Panc1 (cell line): ENCODE measurements at places on chromosomes 6 and 20. TPM values are rescaled to one million over a fixed set of nuclear protein-coding genes. Genes with fewer than 3 reads are reported as not detected.

Gene VARS2
- 42.7 TPM for total RNA-seq

Gene WFDC5
- total RNA-seq: not detected

Gene SLC25A27
- total RNA-seq: 0.77 TPM

Gene RAD21L1
- total RNA-seq: 1.0 TPM

GRCh38 chr6:11609324-11610071 is 71.9 kb downstream of the TMEM170B start:
- 0 out of 2 replicates have a peak, but pooled peaks cover 6% of the 10 kb centered on the region for H3K4me1 ChIP-seq
- H3K36me3 ChIP-seq: no peaks in the 10 kb centered on the region
- H3K27ac ChIP-seq: no peak overlapping the region
- H3K4me3 ChIP-seq: no peak overlapping the region

- H3K36me3 ChIP-seq: no peaks in the 10 kb centered on the region
- H3K27ac ChIP-seq: no peak overlapping the region
- no peak overlapping the region for H3K4me3 ChIP-seq
Measured at GRCh38 chr6:166351715-166352285, 9.5 kb upstream of the SFT2D1 start.

- peaks cover 2% of the 10 kb centered on the region for H3K27me3 ChIP-seq
- H3K4me1 ChIP-seq: no peaks in the 10 kb centered on the region
- H3K36me3 ChIP-seq: no peaks in the 10 kb centered on the region
Measured at GRCh38 chr20:45153752-45154151, 20.9 kb upstream of the PI3 start.

GRCh38 chr20:18288749-18289267 is 481 bp downstream of the ZNF133 start:
- H3K4me3 ChIP-seq: peak overlapping the region; percentile 95
- peak overlapping the region; percentile 90 for H3K27ac ChIP-seq
- H3K4me1 ChIP-seq: peaks cover 2% of the 10 kb centered on the region; the same call in 1 of the 2 replicates
- no peaks in the 10 kb centered on the region for H3K36me3 ChIP-seq

GRCh38 chr6:78967191-78967590 is 99.8 kb downstream of the IRAK1BP1 start:
- H3K36me3 ChIP-seq: peaks cover 60% of the 10 kb centered on the region
- H3K27ac ChIP-seq: no peak overlapping the region
- H3K4me1 ChIP-seq: no peaks in the 10 kb centered on the region
- no peak overlapping the region for H3K4me3 ChIP-seq

DNA sequence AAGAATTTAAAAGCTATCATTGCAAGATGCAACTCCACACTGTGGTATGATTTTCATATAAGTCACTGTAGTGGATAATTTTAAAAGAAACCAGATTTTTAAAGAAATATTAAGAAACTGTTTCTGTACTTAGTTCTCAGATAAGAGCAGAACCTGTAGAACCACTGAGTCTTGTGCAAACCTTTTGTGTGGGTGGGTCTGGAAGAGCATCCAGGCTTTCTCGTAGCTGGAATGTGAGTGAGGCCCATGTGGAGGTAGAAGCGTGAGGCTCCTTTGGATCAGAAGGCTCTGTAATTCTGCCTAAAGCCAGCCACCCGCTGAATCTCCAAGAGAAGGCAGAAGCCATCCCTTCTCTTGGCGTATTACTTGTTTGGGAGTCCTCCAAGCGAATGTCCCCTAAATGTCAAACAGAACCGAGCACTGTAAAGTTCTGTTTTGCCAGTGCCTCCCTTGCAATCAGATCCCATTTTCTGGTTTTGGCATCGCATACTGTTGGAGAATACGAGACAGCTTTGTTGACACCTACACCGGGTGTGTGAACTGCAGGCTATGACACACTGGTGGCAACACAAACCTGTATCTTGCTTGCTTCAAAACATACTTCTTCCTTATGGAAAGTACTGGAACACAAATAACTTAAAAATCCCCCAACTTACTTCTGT is 188.7 kb downstream of the FOXC1 start:
- no peak overlapping the region for H3K27ac ChIP-seq
- no peak for DNase-seq
- no peaks in the 10 kb centered on the region for H3K27me3 ChIP-seq
- no peaks in the 10 kb centered on the region for H3K36me3 ChIP-seq
- H3K4me1 ChIP-seq: no peaks in the 10 kb centered on the region

DNA sequence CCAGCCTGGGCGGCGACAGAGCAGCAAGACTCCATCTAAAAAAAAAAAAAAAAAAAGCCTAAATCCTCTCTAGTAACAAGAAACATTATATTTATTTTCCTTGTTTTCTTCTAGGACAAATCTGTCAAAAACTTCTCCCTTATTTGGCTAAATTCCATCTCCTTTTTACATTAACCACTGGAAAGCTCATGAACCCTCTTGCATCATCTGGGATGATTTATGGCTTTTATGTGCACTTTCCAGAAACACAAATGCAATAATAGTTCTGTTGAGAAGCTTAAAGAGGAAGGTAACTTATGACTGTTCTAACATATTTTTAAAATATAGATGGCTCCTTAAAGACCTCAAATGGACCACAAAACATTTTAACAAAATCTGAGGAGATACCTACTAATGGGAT is 526.1 kb upstream of the SPTLC3 start:
- H3K4me3 ChIP-seq: no peak overlapping the region
- H3K27me3 ChIP-seq: no peaks in the 10 kb centered on the region
- no peak overlapping the region for H3K27ac ChIP-seq
- no peaks in the 10 kb centered on the region for H3K36me3 ChIP-seq

DNA sequence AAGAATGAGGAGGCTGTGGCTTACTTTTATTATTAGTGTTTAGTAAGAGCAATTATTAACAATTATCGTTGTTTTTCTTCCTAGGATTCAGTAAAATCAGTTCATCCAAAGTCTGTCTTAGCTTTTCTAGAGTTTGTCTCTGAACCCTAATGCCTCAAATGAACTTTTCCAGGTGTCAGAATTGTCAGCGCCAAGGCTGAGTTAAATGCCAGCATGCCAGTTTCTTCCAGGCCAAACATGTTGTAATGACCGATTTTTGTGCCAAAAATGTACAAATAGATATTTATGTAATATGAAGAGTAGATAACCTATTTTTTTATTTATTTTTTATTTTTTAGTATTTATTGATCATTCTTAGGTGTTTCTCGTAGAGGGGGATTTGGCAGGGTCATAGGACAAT is 66.8 kb upstream of the SCGN start:
- H3K36me3 ChIP-seq: no peaks in the 10 kb centered on the region
- DNase-seq: no peak
- no peaks in the 10 kb centered on the region for H3K27me3 ChIP-seq
- no peaks in the 10 kb centered on the region for H3K4me1 ChIP-seq
- no peak overlapping the region for H3K4me3 ChIP-seq

DNA sequence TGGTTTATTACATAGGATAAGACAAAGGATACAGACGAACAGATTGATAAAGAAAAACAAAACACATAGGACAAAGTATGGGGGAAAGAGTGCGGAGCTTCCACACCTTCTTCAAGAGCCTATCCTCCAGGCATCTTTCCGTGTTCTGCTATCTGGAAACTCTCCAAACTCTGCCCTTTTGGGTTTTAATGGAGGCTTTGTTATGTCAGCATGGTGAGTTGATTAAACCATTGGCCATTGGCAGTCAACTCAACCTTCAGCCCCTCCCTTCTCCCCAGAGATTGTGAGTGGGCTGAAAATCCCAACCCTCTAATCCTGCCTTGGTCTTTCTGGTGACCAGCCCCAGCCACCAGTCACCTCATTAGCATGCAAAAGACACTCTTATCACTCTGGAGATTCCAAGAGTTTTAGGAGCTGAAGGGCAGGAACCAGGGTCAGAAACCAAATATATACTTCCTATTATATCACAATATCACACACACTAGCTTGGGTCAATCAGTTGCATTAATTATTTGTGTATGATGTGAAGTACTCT is 23.8 kb downstream of the HLA-DOB start:
- peaks cover 28% of the 10 kb centered on the region for H3K27me3 ChIP-seq
- peaks cover 3% of the 10 kb centered on the region for H3K4me1 ChIP-seq
- no peaks in the 10 kb centered on the region for H3K36me3 ChIP-seq
- no peak overlapping the region for H3K27ac ChIP-seq
- no peak overlapping the region for H3K4me3 ChIP-seq
- no peak for DNase-seq

GRCh38 chr6:40779409-40779808 is 192.2 kb upstream of the LRFN2 start:
- no peak overlapping the region for H3K27ac ChIP-seq
- no peaks in the 10 kb centered on the region for H3K4me1 ChIP-seq
- H3K36me3 ChIP-seq: no peaks in the 10 kb centered on the region
- DNase-seq: no peak
- H3K4me3 ChIP-seq: no peak overlapping the region

DNA sequence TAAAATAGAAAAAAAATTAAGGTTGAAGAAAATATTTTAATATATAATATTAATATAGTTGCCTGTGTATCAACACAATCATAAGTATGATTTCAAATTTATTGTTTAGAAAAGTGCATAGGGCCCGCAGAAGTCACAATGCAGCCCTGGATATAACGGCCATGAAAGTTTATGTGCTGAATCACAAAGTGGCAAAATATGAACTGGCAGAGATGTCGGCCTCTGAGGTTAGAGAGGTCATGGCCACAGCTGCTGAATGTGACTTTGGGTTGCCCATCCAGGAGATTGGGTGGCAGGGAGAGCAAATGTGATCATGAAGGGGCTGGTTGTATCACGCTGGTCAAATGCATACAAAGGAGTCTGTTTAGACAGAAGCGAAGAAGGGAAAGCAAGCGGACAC is 35.7 kb downstream of the COL11A2 start:
- no peak overlapping the region for H3K27ac ChIP-seq
- DNase-seq: no peak
- no peaks in the 10 kb centered on the region for H3K27me3 ChIP-seq
- H3K4me3 ChIP-seq: no peak overlapping the region
- peaks cover 5% of the 10 kb centered on the region for H3K4me1 ChIP-seq
- no peaks in the 10 kb centered on the region for H3K36me3 ChIP-seq

GRCh38 chr20:5031206-5031557 is 29.9 kb upstream of the SLC23A2 start:
- no peak overlapping the region for H3K4me3 ChIP-seq
- DNase-seq: no peak
- H3K27ac ChIP-seq: no peak overlapping the region
- H3K36me3 ChIP-seq: no peaks in the 10 kb centered on the region

GRCh38 chr6:19873031-19873430 is 35.9 kb downstream of the ID4 start:
- no peaks in the 10 kb centered on the region for H3K36me3 ChIP-seq
- H3K27me3 ChIP-seq: no peaks in the 10 kb centered on the region
- no peak for DNase-seq
- no peaks in the 10 kb centered on the region for H3K4me1 ChIP-seq

DNA sequence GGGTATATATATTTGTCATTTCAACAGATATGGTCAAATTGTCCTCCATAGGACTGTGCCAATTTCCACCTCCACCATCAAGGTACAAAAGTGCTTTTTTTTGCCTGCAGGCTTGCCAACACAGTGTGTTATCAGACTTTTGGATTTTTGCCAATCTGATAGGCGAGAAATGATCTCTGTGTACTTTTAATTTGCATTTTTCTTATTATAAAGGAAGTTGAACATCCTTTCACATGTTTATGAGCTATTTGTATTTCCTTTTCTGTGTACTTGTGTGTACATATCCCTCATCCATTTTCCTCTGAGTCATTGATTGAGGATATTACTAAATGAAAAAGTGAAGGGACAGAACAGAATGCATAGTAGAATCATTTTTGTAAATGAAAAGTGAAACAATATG is 39.0 kb upstream of the PTPN1 start:
- H3K27ac ChIP-seq: no peak overlapping the region
- no peak for DNase-seq
- H3K4me3 ChIP-seq: no peak overlapping the region
- no peaks in the 10 kb centered on the region for H3K27me3 ChIP-seq
- H3K4me1 ChIP-seq: peaks cover 7% of the 10 kb centered on the region; the same call in 1 of the 2 replicates

DNA sequence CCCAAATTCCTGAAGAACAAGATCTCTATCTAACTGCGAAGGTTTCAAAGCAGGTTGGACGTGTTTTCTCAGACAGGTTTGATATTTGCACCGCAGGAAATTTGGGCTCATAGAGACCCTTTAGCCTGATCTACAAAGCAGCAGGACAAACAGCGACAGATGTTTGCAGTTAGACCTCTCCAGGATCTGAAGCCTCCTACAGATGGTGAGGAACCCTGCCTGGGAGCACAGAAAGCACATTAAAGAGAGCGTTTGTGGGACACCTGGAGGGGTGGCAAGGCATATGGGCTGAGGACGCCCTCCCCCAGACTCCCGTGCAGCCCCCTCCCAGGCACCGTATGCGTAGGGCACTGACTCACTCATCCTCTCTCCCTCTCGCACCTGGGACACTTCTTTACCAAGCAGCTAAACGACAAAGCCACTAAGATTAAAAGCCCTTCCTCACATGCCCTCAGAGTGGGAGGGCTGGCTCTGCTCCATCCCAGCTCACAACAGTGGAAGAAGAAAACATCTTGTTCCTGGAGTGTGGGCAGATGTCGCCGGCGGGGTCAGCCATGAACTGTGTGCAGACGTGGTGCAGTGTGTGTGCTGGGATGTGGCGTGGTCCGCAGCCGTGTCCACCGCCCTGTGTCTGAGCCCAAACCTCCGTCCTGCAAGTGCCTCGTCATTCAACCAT is 249.7 kb upstream of the AFDN start:
- no peaks in the 10 kb centered on the region for H3K36me3 ChIP-seq
- no peak overlapping the region for H3K4me3 ChIP-seq
- no peaks in the 10 kb centered on the region for H3K27me3 ChIP-seq
- H3K4me1 ChIP-seq: no peaks in the 10 kb centered on the region

DNA sequence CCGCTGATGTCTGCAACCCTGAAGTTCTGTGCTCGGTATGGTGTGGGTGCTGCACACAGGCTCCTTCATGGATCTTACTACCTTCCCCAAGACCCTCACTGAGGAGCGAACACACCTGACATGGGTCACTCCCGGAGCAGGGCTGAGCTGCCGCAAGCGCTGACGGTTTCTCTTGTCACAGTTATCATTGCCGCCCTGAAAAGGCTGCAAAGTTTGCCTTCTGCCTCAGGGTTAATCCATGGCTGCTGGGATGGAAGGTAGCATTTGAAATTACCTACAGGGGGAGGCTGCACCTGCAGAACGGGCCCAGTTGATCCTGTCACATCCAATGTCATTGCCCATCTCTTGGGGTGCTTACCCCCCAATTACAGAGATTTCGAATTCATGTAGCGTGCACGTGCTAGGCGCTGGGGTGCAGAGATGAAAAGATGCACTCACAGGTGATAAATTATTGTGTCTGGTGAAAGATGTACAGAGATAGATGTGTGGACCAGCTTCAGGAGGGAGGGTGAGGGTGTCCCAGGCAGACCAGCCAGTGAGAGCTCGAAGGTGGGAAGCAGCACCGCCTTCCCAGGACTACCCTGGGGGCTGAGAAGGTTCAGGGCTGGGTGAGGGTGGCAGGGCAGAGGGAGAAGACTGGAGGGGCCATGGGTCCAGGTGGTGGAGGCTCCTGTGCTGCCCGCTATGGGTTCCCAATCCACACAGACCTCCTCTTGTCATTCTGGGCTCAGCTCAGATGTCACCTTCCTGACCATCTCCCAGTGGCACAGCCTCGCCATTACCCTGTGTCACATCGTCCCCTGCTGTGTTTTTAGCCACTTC is 120.1 kb downstream of the SYCP2 start:
- no peaks in the 10 kb centered on the region for H3K36me3 ChIP-seq
- H3K27me3 ChIP-seq: peaks cover 5% of the 10 kb centered on the region
- DNase-seq: no peak
- H3K4me1 ChIP-seq: no peaks in the 10 kb centered on the region
- H3K4me3 ChIP-seq: no peak overlapping the region

GRCh38 chr6:125197795-125198269 is 44.3 kb downstream of the TPD52L1 start:
- H3K27me3 ChIP-seq: peaks cover 7% of the 10 kb centered on the region; the same call in 1 of the 2 replicates
- no peak overlapping the region for H3K4me3 ChIP-seq
- H3K36me3 ChIP-seq: no peaks in the 10 kb centered on the region
- H3K4me1 ChIP-seq: 0 out of 2 replicates have a peak, but pooled peaks cover 4% of the 10 kb centered on the region
- DNase-seq: no peak
